ENCODE measurements at places on chromosomes 7 and 10. TPM values are rescaled to one million over a fixed set of nuclear protein-coding genes. Genes with fewer than 3 reads are reported as not detected.

Gene ERLIN1
- total RNA-seq, result 23.7 TPM

Gene C10orf71
- not detected for total RNA-seq

- DNase-seq, result no peak
These were observed 11.2 kb upstream of the ZNF485 start for GRCh38 chr10:43594944-43595589.

- DNase-seq, result no peak
These were observed 143.0 kb downstream of the CUBN start for GRCh38 chr10:16986406-16987205.

GRCh38 chr7:70923181-70923845, 208.6 kb upstream of the GALNT17 start:
- DNase-seq, result no peak

- DNase-seq, result no peak
These were observed 25.0 kb downstream of the C10orf105 start for GRCh38 chr10:71694567-71694968.

- no peak for DNase-seq
These were observed 972.5 kb downstream of the LRMDA start for GRCh38 chr10:76403912-76404311.

Measured in kidney (tissue), 22 donors.